ENCODE measurements at places on chromosomes 4 and X.

- no peak for DNase-seq
Measured at GRCh38 chr4:38123555-38123954, 163.4 kb downstream of the PTTG2 start.

- peak; percentile 8 for DNase-seq
Measured at GRCh38 chr4:148116969-148117368, 325.2 kb downstream of the NR3C2 start.

DNA sequence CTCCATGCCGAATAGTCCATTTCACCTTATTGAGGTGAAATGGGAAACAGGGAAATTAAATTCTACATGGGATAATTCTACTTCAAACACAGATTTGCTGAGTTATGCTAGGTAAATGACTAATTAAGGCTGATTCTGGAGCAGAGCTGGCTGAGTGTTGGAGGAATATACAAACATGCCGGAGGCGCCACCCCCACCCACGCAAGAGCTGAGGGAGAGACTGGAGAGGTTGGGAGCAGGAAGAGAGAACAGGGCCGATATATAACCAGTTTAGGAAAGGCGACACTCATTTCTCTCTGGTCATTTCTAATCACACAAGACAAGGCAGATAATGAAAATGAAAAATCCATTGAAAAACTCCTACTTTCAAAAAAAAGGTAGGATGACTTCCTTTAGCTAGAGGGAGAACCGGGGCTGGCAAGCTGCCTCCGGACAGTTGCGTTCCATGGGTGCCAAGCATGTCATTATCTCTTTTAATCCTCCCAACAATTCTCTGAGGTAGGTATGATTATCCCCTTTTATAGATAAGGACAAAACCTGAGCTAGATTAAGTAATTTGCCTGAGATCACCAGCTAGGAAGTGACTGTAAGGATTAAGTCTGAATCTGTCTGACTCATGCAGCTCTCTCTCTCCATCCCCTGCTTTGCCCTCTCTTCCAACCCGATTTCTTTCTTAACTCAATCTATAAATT is 27.6 kb upstream of the CFAP299 start:
- DNase-seq: no peak

DNA sequence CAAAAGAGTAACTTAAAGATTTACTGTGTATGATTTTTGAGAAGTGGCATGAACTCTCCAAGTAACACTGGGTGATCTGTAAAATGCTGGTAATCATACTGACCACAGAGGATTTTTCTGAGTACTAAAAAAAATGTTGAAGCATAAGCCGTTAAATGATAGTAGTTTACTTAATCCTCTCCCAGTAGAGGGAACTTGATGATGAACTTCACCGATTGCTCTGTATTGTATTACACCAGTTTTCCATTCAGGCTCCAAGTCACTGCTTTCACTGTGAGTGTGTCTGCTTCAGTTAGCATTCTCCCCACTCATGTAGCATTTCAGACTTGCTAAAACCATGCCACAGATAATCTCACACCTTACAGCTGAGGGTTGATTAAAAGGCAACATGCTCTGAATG is 294.1 kb downstream of the GBA3 start:
- DNase-seq: no peak

DNA sequence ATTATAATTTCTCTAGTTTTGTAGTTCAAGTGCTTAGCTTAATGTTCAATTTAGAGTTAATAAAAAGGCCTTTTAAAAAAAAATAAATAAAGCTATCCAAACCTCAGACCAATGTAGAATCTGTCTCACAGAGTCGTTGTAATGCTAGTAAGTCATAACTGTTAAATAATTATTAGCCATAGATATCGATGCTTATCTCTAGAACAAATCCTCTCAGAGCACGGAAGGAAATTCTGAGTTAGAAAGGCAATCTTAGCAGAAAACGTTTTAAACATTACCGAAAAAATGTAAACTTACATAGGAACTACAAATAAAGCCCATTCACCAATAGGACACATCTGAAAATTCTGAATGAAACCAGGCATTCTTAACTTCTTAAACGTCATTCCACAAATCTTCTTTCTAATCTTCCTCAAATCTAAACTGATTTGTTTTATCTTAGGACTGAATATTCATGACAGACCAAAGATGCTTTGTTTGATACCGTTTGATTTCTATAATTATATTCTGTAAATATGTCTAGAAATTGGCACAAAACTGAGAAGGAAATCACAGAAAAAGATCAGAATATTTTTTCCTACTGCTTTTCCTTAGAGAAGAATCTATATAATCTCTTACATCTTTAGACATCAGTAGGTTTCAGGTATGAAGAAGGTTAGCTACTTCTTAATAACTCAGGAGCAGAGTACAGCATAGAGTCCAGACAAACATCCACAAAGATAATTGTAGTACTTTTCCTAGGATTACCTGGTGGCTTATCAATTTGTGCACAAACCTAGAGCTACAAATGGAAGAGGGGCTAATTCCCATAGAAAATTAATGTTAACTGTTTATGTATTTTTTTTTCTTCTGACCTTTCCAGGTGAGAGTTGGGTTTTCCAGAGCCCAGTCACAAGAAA is 140.7 kb downstream of the BTC start:
- no peak for DNase-seq

DNA sequence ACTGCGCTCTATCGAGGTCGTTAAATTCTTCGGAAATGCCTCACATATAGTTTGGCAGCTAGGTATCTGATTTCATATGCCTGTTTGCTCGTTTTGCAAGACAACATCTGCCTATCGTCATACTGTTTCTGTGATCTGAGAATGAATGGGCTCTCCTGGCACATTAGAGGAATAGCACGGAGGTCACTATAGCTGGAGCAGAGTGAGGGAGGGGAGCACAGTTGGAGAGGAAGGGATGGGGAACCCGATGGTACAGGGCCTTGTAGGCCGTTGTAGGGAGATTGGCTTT is 552 bp downstream of the IKBKG start:
- no peak for DNase-seq

- no peak for DNase-seq
Measured at GRCh38 chr4:173273941-173274340, 60.2 kb downstream of the HMGB2 start.

GRCh38 chr4:156475322-156475721 is 496.3 kb downstream of the PDGFC start:
- DNase-seq: peak; percentile 14

DNA sequence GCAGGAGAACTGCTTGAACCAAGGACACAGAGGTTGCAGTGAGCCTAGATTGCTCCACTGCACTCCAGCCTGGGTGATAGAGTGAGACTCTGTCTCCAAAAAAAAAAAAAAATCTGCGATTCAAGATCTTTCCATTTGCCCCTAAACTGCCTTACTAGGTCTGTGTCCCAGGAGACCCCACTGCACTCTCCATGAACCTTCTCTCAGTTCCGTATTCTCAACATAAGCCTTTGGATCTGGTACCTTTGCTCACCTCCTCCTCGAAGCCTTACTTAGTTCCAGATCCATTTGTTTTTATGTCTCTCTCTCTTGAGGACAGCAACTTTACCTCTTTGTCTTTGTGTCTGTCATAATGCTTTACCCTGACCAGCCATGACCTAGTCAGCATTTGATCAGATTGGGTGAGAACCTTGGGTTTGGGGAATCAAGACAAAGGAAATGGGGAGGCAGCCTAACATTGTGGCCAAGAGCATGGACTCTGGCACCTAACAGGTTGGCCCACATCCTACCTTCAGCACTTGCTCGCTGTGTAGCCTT is 33.7 kb downstream of the BST1 start:
- DNase-seq: no peak

- DNase-seq: no peak
Measured at GRCh38 chr4:185941461-185941860, 127.5 kb upstream of the TLR3 start.

- DNase-seq: no peak
Measured at GRCh38 chr4:84384801-84385200, 114.3 kb downstream of the NKX6-1 start.

DNA sequence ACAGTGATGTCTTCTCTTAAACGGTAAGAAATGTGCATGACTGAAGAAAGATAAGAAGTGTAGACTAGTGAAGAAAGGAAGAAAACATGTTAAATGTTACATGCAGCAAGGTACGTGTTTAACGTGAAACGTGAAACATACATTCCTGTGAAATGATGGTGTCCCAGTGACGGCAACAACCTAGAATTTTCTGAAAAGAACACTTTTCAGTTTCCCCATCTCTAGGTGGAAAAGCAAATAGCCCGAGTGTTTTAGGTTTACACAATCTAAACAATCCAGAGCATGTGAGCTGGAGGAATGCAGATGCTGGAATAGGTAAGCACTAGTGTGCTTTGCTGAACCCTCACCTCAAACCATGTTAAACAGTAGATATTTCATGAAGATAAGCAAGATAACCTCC is 60.7 kb downstream of the CLNK start:
- no peak for DNase-seq

- DNase-seq: no peak
Measured at GRCh38 chr4:126856906-126857305, 775.9 kb upstream of the INTU start.

DNA sequence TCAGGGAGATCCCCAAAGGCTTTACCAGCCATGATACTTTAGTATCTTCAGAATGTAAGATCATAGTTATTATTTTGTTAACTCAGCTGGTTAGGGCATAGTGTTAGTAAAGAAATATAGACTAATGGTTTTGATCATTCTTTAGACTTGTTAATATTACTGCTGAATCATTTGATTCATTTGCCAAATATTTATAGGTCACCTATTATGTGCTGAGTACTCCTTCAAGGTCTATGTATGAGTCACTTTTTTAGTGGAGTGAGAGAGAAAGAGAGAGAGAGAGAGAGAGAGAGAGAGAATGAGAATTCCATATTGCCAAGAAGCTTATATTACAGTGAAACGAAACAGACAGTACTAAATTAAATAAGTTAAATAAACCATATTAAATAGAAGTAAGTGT is 110.3 kb downstream of the UBE2NL start:
- no peak for DNase-seq

DNA sequence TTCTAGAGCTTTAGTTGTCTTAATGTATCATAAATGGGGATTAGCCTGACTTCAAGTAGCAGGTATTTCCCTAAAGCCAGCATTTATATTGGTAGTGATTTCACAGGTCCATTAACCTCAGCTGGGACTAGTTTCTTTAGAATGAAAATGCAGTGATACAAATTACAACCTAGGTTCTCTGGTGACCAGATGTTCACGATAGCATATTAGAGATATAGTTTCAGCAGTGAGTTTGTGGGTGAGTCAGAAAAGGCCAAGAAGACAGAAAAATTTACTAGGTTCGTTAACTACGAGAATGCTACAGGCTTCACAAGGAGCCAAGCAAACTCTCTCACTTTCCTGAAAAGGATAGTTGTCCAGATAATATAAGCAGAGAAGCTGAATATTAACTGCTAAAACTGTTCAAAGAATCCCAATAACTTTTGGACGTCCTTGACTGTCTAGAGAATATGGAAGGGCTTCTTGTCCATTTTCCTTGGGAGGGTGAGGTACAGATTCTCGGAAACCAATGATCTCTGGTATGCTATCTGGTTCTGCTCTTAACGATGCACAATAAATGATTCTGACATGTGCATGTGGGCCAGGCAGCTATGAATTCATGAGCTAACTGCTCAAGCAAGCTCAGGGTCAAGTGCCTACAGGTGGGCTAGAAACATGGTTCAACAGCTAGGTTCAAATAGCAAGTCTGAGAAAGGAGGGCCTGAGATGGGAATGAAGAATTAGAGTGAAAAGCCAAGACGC is 6.0 kb upstream of the SPCS3 start:
- DNase-seq: no peak

GRCh38 chrX:44040406-44040805 is 67.2 kb upstream of the NDP start:
- DNase-seq: no peak

GRCh38 chrX:119826399-119826959 is 26.3 kb downstream of the UPF3B start:
- DNase-seq: no peak

DNA sequence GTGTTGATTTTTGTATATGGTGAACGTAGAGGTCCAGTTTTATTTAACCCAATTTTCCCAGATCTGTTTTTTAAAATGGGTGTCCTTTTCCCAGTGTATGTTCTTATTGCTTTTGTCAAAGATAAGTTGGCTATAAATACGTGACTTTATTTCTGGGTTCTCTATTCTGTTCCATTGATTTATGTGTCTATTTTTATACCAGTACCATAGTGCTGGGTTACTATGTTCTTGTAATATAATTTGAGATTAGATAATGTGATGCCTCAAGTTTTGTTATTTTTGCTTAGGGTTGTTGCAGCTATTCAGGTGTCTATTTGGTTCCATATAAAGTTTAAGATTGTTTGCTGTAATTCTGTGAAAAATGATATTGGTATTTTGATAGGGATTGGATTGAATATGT is 749.1 kb upstream of the GRIA3 start:
- DNase-seq: no peak

DNA sequence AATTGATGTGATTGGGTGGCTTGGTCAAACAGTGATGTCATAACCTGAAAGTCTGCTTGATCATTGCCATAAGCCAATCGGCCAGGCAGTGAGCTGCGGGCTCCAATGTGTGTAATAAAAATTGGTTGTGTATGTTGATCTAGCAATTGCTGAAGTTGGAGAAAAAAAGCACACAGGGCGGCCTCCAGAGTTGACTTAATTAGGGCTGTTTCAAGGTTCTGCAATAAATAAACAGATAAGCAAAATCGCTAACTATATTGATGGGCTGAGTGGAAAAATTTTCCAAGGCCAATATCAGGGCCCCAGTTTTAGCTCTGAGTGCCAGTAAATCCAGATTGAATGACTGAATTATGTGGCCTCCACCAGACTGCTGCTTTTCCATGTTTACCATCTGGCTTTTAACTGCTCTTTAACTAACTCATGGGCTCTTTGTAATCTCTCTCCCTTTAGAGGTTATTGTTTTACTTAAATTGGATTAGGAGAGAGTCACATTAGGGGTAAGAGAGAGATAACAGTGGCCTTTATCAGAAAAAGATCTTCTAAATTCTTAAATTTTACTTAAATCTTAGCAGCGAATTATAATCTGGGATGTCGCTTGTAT is 160.6 kb upstream of the WDFY3 start:
- no peak for DNase-seq
